ENCODE measurements at places on chromosomes 2 and 18.

- no peak for DNase-seq
These were observed 16.4 kb downstream of the FARP2 start for GRCh38 chr2:241372361-241372992.

- DNase-seq = no peak
These were observed 553.9 kb downstream of the ZNF804A start for GRCh38 chr2:185152186-185152585.

GRCh38 chr2:238106339-238106697 is 6.2 kb downstream of the ESPNL start:
- DNase-seq = no peak

- DNase-seq = no peak
These were observed 322.2 kb downstream of the ETAA1 start for GRCh38 chr2:67719351-67719750.

GRCh38 chr2:14930441-14930840 is 297.9 kb downstream of the LRATD1 start:
- DNase-seq = no peak

Measured in activated naive CD4-positive, alpha-beta T cell treated with Interleukin-2 at 50 U/mL for 16 hours (primary cell).